ENCODE measurements at places on chromosomes 5 and 9.

- no peak for DNase-seq
These were observed 21.8 kb downstream of the DMAC1 start for GRCh38 chr9:7777771-7778170.

DNA sequence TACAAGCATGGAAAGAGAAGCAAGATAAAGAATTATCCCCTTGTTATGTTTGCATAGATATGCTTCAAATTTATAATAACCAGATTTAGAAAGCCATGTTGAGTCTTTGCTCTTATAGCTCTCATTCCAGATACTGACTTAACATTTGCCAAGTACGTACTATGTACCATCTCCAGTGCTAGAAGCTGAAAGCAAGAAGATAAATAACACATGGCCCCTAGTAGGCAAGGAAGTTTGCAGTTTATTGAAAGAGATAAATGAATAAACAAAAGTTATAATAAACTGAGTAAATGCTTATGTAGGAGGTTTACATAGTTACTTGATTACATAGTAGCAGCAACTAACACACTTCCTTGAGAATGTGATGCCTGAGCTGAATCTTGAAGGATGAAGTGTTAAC, 628.4 kb downstream of the HINT1 start:
- DNase-seq = no peak

DNA sequence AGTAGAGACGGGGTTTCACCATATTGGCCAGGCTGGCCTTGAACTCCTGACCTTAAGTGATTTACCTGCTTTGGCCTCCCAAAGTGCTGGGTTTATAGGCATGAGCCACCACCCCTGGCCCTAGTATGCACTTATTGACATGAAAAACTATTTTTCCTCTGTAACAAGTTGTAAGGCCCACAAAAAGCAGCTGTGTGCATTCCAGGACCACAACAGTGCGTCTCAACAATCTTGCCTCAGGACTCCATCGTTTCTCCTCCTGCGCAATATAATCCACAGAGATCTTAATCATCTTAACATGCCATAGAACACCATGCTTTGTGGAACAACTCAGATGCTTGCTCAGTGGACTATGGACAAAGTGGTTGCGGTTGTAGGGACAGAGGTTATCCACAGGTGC, 10.2 kb downstream of the OR2V1 start:
- no peak for DNase-seq

DNA sequence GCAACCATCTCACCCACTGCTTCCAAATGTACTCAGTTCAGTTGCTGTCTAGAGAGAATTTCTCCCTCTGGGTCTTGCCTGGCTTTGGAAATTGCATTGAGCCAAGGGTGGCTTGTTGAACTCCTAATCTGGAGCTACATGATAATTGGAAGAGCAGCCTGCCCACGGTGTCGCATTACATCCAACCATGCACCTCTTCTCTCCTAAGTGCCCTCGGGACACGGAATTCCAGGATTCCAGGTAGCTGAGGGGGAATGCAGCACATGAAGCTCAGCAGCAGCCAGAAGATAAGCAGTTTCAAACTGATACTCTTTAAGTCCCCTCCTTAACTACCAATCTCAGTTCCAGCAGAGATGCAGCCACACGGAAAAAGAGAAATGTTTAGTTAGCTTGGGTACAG, 509.4 kb upstream of the KLF4 start:
- no peak for DNase-seq

DNA sequence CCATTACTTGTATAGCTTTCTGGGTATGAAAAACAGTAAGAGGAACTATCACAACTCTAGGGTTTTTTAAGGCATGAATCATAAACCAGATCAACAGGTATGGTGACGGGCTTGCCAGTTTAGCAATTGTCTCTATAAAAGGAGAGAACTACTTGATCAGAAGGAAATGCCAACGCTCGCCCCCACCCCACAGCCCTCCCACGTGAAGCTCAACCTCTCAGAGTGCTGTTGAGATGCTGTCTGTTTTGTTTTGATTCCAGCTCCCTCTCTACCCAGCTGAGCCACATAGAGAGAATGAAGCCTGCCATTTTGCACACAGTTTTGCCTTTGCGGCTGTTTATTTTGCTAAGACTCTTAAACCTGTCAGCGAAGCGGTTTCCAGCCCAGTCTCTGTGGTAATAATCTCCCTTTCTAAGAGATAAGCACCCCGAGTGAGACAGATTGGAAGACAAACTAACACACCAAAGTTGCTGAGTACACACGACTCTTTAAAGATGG, 257.9 kb upstream of the ANKRD55 start:
- no peak for DNase-seq

DNA sequence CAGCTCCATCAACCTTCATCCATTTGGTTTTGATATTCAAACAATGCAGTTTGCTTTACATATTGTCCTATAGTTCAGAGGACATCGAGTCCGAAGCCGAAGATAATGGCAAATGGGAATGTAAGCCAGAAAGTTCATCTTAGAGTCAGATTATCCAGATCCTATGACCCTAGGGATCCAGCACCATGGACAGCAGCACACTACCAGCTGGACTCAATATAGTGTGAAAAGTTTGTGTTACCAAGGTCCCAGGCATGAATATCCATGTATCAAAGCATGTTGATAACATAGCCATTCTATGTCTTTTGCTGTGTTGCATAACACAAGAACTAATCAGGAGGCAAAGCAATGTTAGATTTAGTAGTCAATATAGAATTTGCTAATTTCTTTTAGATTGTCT, 46.3 kb downstream of the FSTL4 start:
- DNase-seq = no peak

- DNase-seq = no peak
These were observed 127.9 kb downstream of the PIK3R1 start for GRCh38 chr5:68343421-68343826.

DNA sequence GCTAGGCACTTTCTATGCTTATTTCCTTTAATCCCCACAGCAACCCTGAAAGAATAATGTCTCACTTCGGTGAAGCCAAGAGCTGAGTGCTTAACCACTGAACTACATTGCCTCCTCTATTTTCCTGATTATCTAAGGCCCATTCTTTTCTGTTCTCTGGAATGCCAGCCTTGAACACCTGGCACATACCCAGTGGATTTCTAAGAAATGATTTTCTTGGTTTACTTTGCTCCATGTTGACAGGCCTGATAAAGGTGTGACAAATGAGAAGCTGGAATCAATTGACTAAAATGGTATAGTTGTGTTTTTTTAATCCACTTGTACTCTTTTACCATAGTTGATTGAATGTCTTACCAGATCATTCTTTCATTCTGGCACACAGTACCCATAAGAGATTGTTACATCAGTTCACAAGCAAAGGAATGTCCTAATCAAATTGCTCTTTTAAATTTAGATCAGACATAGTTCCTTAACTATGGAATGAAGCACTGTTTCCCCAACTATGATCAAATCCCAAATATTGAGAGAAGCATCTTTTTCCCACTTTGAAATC, 9.0 kb upstream of the ENC1 start:
- no peak for DNase-seq

- DNase-seq = no peak
These were observed 116.3 kb downstream of the HSD17B3 start for GRCh38 chr9:96185518-96186156.

GRCh38 chr9:83334320-83334719, 203.9 kb downstream of the FRMD3 start:
- DNase-seq = peak; percentile 44

- no peak for DNase-seq
These were observed 799.2 kb downstream of the BRINP1 start for GRCh38 chr9:118570066-118570465.

GRCh38 chr9:136985853-136986252, 3.1 kb downstream of the LCNL1 start:
- DNase-seq = no peak

- DNase-seq = no peak
These were observed 40.8 kb upstream of the SLCO6A1 start for GRCh38 chr5:102539562-102539961.

DNA sequence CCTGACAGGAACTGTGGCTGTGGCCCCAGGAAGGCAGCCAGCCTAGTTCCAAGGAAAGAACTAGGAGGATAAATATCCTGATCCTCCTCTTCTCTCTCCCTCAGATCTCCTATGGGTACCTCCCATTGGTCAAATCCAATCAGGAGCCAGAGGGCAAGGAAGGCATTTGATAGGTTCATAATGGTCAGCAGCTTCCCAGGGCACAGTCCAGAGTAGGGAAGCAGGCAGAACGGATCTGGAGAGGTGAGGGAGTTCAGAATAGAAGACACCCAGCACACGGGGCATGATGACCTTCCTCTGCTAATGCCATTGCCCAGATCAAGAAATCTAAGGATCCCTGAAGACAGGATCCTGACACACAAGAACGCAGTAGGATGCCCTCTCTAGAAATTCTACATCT, 8.6 kb downstream of the ABLIM3 start:
- no peak for DNase-seq

- no peak for DNase-seq
These were observed 7.3 kb downstream of the GDA start for GRCh38 chr9:72156586-72156985.

DNA sequence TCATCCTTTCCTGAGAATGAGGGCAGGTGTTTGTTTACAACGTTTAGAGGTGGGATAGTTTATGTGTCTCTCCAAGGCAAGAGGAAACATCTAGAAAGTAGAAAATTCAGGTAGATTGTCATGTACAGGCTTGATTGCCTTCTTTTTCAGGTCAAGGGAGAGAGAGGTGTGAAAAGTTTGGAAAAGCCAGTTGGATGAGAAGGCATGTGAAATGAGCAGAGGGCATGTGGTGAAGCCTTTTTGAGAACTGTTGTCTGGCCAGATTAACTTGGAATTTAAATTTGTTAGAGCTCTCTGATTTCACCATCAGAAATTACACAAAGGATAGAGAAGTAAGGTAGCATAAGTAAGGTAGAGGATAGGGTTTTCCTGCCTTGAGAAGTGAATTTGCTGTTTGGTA, 74.6 kb downstream of the SNX24 start:
- DNase-seq = no peak

DNA sequence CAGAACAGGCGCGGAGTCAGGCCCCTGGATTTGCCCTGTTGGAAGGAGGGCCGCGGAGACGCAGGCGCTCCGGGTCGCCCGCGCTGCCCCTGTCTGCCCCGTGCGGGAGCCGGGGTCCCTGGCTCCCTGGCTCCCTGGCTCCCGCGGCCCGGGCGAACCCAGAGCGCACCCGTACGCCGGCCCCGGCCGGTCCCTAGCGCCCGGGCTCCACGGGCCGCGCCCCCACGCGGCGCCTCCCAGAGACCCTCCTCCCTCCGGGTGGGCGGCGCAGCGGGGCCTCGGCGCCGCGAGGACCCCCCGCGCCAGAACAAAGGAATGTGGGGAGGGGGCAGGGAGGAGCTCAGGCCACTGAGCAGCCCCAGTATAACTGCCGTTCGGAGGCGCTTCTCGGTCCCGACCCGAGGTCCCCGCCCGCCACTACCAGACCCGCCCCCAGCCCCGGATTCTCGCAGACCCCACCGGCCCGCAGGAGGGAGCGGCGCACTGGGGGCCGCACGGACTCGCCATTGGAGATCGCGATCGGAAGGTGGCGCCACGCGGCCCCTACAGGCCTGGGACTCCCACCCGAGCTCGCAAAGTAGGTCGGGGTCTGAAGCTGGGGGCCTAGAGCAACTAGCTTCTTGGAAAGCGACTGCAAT, 2.4 kb downstream of the NFIL3 start:
- DNase-seq = no peak

DNA sequence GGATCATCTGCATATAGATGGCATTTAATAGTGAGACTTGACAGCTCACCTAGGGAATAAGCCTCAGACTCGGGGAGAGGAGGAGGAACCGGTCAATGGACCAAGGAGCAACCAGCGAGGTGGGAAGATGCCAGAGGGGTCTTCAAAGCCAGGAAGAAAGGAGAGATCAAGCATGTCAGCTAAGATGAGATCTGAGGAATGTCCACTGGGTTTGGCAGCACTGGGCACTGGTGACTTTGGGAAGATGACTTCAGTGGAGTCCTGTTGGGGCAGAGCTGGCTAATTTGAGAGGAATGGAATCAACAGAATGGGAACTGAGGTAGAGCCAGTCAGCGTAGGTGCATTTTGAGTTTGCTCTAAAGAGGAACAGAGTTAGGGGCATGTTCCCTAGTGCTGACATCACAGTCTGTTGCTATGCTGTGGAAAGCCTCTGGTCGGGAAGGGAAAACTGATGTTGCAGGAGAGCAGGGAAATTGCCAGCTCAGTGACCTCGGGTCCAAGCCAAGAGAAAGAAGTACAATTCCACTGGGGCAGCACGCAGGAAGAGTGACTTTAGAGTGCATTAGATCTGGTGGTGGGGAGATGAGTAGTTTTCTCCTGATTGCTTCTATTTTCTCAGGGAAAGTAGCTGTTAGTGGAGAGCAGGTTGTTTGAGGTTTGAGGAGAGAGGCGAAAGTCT, 56.9 kb downstream of the ZNF618 start:
- no peak for DNase-seq

- no peak for DNase-seq
These were observed 199.7 kb downstream of the BNC2 start for GRCh38 chr9:16670791-16671190.

DNA sequence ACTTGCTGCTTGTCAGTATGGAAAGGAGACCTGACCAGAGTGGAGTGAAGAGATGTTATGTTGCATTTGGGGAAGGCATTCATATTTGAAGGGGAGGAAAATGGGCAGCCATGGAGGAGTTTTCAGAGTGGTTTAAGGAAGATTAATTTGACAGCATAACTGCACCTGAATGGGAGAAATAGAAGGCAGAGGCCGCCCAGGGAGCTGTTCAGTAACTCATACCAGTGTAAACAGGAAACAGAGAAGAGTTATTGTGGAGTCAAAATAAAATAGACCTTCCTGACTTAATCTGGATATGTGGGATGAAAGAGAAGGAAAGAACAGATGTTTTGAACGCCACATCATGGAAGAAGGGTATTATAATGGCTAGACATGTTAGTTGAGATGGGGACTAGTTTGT, 13.4 kb downstream of the SLC44A1 start:
- no peak for DNase-seq

DNA sequence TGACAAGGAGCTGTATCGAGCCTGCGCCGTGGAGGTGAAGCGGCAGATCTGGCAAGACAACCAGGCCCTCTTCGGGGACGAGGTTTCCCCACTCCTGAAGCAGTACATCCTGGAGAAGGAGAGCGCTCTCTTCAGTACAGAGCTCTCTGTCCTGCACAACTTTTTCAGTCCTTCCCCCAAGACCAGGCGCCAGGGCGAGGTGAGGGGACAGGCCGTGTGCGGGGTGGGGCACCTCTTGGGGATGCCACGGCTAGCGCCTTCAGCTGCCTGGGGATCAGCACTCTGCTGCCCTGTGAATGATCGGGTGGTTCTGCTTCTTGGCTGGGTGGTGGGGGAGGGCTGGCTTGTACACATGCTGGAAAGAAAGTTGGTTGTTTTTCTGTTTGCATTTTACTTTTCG, 1.7 kb downstream of the NELFB start:
- DNase-seq = no peak

- DNase-seq = no peak
These were observed 117.7 kb downstream of the ZNF462 start for GRCh38 chr9:106980551-106981101.

GRCh38 chr5:138469540-138470321, 4.5 kb downstream of the EGR1 start:
- DNase-seq = no peak
